ENCODE measurements at places on chromosomes 5 and 9. TPM values are rescaled to one million over a fixed set of nuclear protein-coding genes. Genes with fewer than 3 reads are reported as not detected.

DNA sequence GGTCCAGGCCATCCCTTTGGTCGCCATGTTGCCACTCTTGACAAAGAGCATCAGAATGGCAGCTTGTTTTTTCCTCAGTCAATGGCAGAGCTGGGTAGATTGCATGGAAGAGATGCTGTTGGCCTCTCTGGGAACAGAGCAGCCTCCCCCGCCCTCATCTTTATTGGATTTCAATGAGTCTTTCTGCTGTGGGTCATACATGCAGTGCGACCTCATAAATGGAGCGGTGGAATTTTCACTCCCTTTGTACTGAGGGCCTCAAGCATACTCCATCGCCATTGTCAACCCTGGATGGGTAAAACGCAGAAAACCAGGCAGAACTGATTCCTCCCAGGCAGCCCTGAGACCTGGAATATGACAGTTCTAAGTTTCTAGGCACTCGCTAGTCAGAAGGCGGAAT, 71.8 kb downstream of the ZNF618 start:
- no peak for DNase-seq

The TRIM7 gene
- 2.2 TPM for total RNA-seq

The LURAP1L gene
- 49.0 TPM for total RNA-seq

The ANKRD18B gene
- not detected for total RNA-seq

GRCh38 chr5:97142521-97143254, at the start of gene LIX1:
Gene LIX1, minus strand, starts transcription at chr5:97142611. Its CDS starts 35 bp downstream, at chr5:97142576.
- DNase-seq = peak; percentile 48

DNA sequence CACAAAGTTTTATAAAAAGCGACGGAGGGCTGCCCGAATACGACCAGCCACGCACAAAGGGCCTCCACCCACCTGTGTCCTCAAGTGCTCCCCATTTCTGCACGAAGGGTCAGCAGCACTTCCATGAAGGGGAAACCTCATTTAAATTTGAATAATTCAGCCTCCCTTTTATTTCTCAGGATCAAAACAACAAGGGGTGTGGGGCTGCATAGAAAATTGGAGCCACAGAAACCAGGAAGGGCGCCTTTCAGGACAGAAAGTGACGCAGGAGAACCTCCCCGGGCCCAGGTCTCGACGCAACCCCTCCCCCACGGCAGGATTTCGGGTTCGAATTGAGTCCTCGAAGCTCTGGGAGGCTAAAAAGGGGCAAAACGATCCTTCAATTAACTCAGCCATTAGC, 2.1 kb downstream of the NRARP start:
- no peak for DNase-seq

DNA sequence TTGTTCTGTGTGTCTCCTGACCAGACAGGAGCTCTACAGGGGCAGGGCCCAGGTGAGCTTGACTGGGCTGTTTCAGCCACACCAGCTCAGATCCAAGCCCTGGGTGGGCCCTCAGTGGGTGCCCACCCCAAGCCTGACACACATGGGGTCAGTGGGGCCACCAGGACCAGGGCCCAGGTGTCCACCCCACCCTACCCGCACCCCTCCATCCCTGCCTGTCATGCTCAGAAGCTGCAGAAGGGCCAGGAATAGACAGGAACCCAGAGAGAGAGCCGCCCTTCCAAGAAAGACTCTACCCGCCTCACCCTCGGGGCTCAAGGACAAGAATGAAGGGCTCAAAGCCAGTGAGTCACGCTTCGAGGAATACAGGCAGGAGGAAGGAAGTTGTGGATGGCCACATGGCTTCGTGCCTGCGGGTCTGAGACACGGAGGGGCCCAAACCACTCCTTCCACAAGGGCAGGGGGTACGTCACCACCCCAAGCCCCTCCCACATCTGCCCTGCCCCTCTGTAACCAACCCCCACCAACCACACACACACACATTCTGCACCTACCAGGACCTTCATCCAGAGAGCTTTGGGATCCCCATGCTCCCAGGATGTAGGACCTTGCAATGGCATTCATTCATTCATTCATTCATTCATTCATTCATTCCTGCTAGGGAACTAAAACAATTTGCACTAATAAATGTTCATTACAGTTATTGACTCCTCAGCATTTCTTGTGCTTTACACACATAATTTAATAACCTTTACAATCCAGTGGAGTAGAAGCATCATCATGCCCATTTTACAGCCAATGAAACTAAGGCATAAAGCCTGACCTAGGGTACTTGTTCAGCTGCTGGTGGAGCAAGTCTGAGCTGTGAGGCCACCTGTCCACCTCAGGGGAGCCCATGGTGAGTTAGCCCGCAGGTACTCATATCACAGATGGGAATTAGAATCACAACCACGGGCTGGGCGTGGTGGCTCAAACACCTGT, 55.9 kb upstream of the STXBP1 start:
- DNase-seq = peak; percentile 91

The MACIR gene
- total RNA-seq = 31.5 TPM

GRCh38 chr9:98951967-98952366, 8.3 kb downstream of the COL15A1 start:
- no peak for DNase-seq

- peak; percentile 39 for DNase-seq
Observed at GRCh38 chr9:20619487-20620200, 2.7 kb downstream of the MLLT3 start.
